Activated CD4-positive, alpha-beta T cell treated with anti-CD3 and anti-CD28 coated beads for 24 hours (primary cell): ENCODE measurements at places on chromosomes 2 and 18.

DNA sequence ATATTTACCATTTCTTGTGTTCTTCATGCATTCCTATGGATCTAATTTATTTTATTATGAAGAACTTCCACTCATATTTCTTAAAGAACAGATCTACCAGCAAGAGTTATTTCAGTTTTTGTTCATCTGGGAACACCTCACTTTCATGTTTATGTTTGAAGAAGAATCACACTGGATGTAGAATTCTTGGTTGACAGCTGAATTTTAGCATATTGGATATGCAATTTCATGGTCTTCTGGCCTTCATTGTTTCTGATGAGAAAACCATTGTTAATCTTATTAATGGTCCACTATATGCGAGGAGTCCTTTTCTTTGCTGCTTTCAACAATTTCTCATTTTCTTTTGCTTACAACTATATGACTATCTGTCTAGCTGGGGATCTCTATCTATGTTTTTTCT, 189.2 kb downstream of the UXS1 start:
- DNase-seq = no peak

DNA sequence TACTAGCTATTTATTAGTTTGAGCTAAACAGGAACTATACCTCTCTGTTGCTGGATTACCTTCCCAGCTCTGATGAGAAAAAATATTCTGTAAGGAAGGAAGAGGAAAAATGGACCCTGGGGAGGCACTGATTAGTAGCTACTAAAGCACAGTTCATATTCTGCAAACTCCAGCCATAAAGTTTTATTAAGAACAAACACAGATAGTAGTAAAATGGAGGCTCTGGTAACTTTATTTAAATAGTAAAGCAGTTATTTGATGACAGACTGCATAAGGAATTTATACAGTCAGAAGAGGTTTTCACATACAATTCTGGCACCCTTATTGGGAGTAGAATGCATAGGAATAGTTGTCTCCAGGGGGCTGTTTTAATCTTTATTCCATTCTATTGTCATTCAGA, 84.1 kb downstream of the XIRP2 start:
- no peak for DNase-seq

- DNase-seq = no peak
Observed at GRCh38 chr2:9740382-9741073, 102.7 kb upstream of the TAF1B start.

DNA sequence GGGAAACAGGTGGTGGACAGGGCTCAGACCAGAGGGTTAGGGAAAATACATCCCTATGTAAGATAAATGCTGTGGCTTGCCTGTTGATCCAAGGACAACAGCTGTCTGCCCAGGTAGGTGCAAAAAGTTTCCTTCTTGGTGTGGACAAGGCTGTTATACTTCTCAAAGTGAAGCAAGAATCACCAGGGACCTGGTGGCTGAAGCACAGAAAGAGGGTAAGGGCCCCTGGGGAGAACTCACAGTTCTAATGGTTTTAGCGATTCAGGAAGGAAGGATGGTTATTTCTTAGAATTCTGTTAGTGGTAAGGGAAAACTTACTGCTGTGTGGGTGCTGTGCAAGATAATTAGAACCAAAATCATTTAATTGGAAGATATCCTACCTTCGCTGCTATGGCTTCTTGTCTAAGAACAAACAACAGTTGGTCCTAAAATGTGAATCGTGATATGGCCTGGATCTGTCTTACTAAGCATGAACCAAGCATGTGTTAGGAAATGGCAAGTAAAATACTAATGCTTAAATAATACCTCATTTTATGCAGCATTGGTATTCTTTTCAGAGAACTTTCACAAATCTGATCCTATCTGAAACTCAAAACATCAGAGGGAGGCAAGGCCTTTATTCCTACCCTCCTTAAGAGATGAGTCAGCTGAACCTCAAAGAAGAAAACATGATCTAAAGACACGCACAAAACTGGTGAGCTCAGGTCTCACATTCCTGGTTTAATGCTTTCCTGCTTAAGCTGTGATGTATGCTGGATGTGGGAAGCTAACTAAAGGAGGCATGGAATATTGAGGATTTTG, 159.2 kb upstream of the THUMPD2 start:
- DNase-seq = no peak

- no peak for DNase-seq
Observed at GRCh38 chr2:215332872-215333595, 21.2 kb downstream of the ATIC start.

- DNase-seq = no peak
Observed at GRCh38 chr2:172900871-172901270, 165.2 kb downstream of the RAPGEF4 start.

DNA sequence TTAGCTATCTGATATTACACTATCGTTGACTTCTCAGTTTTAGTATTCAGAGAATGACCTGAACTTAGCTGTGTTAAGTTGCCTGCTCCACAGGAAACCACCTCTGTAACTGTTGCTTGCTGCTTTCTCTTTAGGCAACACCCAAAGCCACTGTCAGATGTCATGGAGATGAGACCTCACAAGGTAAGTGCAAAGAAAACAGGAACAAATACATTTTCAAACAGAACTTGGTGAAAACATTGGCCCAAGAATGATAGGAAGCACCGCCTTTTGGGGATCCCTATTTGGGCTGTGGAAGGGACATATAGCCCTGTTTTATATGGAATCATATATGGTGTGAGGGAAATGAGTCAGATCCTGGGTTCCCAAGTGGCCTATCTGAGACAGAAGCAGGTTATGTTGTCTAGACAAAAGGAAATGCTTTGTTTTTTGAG, 143.4 kb downstream of the UBE2E3 start:
- no peak for DNase-seq

DNA sequence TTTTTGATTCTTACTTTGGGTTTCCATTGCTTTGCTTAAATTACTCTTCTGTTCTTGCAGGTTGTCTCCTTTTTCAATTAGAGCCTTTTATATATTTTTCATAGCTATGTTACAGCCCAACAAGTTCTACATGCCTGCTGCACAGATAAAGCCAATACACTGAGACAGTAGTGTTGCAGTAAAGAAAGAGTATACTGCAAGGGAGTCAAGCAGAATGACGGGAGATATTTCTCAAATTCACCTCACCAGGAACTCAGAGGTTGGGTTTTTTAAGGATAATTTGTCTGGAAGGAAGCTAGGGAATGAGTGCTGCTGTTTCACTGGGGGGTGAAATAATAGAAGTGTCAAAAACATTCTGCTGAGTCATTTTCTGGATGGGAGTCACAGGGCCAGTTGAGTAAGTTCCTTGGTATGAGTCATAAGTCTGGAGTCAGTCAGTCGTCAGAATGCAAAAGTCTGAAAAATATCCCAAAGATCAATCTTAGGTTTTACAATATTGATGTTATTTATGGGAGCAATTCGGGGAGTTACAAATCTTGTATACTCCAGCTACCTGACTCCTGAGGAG, 193.0 kb upstream of the RGPD4 start:
- DNase-seq = no peak

DNA sequence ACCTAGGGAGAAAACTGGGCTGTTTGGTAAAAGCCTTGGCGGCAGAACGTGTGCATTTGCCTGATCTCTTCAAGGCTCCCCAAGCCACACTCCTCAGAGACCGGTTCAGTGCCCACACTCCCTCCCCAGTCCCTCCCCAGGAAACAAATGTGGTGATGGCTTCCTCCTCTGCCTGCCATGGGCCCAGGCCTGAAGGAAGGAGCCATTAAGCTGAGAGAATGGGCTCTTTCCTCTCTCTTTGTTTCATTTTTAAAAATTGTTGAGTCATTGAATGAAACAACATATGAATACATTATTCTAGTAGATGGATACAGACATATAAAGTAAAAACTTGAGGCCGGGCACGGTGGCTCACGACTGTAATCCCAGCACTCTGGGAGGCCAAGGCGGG, 50.6 kb upstream of the YWHAQ start:
- DNase-seq = no peak
